ENCODE measurements at places on chromosomes 13 and 19.

DNA sequence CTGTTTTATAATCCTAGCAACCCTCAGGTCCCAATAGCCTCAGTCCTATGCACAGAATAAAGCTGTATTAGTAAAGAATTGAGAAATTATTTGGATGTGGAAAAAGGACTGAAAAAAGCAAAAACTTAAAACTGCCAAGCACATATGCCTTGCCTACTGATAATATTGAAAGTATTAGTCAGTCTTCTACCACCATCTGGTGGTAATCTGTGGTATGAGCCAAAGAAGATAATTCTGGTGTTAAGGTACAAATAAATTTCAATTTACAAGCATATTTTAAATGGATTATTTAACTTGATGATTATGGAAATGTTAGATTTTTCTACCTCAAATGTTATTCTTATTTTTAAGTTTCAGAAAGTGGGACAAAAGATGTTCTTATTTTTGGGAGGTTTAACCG lies 460.3 kb upstream of the KLHL1 start:
- no peak for DNase-seq

DNA sequence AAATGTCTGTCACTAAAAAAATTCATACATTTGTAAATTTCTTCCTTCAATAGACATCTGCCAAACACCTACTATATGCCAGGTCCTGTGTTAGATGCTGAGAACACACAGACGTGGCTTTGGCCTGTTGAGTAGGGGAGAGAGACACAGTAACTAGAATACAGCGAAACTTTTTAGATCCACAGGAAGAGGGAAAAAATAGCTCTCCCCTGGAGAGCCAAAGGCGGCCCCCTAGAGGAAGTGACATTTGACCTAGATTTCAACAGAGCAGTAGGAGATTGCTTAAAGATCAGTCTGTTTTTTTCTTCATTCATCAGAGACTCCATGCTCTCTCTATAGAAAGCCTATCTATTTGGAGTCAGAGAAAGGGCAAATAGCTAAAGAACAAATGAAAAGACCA lies 11.3 kb downstream of the LCP1 start:
- DNase-seq = no peak

DNA sequence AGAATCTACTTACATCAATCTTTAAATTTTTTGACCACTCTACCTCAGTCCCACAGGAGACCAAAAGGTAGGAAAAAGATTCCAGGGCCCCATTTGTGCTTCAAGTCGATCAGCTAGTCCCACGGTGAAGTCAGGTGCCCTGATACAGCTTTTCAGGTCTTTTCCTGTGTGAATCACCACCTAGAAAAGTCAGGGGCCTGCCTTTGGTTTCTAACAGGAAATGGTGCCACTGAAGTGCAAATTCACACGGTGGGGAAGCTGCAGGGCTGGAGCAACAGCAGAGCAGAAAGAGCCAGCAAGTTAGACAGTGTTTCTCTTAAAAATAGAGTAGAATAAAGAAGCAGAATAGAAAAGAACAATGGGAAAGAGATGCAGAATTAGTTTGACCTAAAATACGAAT lies 107.5 kb downstream of the KLF12 start:
- DNase-seq = no peak

DNA sequence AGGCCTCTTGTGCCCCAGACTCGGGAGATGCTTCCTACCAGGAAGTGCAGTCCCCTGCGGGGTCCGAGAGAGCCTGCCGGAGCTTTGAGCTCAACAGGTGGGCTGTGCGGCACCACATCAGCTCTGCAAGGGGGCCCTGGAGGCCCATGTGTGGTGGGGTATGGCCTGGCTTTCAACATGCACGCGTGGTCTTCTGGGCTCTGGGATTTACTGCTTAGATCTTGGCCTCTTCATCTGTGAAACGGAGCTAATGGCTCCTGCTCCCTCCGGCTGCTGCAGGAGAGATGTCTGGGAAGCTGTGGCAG lies 18.0 kb downstream of the NDUFB7 start:
- no peak for DNase-seq

- DNase-seq = no peak
Measured at GRCh38 chr19:46920362-46920761, 59.6 kb downstream of the ARHGAP35 start.
